ENCODE measurements at places on chromosomes 5 and 9. TPM values are rescaled to one million over a fixed set of nuclear protein-coding genes. Genes with fewer than 3 reads are reported as not detected.

VDAC1 gene
- total RNA-seq, result 355 TPM

IL9 gene
- not detected for total RNA-seq

PCDHGB1 gene
- total RNA-seq, result 0.35 TPM

CEL gene
- under 0.01 TPM for total RNA-seq

ADAMTS12 gene
- total RNA-seq, result 16.7 TPM

INSL6 gene
- not detected for total RNA-seq
